GM13976 (cell line): ENCODE measurements at places on chromosomes 12 and 14.

DNA sequence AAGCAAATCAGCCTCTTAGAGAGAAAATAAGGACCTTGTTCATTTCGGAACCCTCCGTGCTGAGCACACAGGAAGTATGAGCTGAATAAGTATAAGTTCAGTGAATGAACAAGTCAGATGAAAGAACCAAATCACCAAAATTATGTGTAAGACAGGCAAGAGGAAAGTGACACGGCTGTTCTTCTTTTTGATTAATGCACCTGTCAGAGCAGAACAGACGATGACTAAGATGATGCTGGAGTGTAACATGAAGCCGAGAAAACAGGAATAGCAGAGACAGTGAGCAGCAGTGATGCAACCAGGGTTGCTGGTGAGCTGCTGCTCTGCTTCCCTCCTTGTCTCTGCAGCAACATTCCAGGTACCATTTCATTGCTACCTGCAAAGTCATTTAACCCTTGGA lies 861.1 kb downstream of the GALC start:
- DNase-seq: no peak

- no peak for DNase-seq
These were observed 25.0 kb downstream of the SMOC1 start for GRCh38 chr14:69904246-69904645.

- no peak for DNase-seq
These were observed 1.5 kb downstream of the BATF start for GRCh38 chr14:75523771-75524171.

DNA sequence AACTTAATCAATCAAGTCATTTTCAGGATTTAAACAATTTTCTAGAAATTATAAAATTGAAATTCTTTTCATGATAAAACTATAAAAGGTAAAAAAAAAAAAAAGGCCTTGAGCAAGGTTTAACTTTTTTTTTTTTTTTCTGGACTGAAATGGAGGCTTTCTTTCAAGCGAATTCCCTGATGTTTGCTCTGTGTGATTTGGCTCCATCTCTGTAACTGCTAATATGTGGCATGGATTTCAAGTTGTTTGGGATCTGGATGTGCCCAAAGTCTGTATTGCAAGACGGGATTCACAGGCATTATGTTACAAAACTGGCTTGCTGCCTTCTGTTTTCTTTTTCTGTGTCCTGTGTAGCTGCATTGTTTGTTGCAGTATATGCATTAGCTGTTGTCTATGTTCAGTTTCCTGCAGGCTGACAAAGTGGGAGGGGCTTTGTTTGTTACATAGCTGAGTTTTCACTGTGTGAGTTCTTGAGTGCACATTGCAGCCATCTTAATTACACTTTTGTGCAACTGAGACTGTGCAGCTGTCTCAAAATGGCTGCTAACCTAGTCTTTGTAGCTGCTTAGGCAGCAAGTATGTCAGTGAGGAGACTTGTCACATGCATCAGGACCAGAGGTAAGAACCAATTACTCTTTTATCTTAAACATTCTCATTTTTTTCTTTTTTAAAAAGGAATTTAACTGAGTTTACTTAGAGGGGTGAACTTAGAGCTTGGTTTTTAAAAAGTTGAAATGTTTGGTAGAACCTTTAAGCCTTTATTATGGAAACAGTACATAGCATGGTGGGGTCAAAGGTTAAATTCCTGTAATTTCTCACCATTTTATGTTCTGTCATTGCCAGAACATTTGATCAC lies 19.5 kb downstream of the ATF7IP start:
- DNase-seq: peak; percentile 65

GRCh38 chr12:2113119-2113912 lies 60.5 kb downstream of the CACNA1C start:
- no peak for DNase-seq

GRCh38 chr12:88737838-88738472 lies 157.7 kb upstream of the KITLG start:
- DNase-seq: no peak

DNA sequence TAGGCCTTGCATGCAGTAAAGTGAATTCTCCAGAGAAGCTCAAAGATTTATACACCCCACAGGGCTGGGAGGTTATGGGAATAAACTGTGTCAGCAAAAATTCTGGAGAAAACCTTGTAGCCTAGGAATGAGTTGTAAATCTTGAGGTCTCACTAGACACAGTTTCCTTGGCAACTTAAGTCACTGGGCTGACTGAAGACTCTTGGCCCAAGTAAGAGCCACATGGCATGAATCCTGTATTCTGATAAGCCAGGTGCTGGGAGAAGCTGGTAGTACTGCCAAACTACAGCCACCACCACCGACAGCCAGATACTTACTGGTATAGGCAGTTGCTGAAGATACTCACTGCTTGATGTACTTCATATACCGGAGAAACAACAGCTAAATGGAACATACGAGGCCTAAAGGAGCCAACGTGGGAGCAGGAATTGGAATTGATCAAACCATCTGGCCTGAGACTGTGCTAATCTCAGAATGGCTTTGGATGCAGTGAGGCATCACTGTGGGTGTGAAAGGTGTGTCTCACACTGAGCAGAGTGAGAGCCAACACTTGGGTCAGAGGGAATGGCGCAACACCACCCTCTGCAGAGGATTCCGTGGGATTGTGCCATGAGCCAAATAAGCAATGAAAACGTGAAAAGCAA lies 102.8 kb upstream of the TMCC3 start:
- DNase-seq: no peak

- peak; percentile 15 for DNase-seq
These were observed 50.7 kb upstream of the C12orf71 start for GRCh38 chr12:27133022-27133590.

DNA sequence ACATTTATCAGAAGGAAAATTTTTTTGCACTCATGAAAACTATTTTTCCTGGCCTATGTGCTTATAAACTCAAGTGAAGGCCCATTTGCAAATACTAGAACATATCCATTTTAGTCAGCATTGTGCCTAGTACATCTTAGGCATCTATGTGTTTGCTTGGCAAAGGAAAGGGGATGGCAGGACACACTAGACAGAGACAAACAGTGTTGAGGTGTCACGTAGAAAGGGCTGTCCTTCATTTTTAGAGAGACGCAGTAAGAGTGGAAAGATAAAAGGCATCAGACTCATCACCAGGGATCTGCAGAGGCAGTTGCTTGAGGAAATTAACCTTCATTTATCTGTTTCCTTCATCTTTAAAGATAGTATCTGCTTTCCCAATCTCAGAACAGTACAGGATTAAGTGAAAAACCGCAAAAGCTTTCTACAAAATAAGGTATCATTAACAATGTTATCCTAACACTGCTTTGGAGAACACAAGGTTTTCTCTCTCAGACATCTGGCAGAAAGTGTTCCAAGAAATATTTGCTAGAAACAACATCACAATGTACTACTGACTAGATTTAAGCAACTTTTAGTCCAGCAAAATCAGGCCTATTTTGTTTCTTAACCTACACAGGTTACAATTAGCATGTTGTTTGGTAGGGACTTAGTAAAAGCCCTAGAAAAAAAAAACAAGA lies 2.0 kb downstream of the YBX3 start:
- DNase-seq: no peak

DNA sequence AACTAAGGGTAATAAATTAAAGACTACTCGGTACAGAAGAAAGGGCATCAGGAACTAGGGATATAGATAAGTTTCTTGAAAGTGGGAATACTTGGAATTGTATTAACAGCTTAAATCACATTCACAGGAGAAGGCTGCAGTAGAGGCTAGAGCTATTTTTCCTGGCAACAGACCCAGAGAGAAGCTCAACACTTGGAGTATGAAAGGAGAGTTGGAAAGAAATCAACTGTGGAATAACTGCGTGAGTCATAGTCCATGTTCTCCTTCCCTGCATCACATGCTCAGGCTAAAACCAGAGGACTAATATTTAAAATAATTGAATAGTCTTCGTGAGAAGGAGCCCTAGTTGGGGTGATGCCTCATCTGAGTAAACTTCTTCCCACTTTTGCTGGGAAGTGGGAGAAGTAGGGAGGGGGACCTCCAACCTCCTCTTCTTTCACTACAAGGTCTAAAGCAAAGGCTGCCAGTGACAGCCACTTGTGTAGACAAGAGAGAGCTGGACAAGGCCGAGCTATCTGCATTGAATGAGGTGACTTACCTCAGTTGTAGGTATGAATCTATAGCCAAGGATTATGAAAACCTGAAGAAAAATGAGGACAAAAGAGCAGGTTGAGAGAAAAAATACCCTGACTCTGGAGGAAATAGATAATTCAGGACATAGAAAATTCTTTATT lies 32.7 kb downstream of the DYRK2 start:
- no peak for DNase-seq

DNA sequence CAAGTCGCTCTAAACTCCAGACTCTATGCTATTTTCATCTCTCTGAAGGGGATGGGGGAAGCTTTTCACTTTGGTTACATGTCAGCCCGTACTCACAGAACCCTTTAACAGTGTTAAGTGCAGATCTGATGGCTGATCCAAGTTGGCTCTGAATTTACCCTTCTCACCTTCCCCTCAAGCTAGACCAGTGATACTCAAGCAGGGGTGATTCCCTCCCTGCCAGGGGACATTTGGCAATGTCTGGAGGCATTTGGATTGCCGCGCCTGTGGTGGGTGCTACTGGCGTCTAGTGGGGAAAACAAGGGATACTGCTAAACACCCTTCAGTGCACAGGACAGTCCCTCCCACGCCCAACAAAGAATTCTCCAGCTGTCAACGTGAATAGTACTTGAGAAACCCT lies 6.0 kb upstream of the TEX52 start:
- DNase-seq: no peak

- no peak for DNase-seq
These were observed 108.4 kb downstream of the PTPRR start for GRCh38 chr12:70812136-70812535.
